DMS 273 treated with DMSO at 0.1 percent for 48 hours (cell line): ENCODE measurements at places on chromosomes 1 and 21.

GRCh38 chr1:42239041-42239440, 74.5 kb upstream of the GUCA2A start:
- DNase-seq: no peak

DNA sequence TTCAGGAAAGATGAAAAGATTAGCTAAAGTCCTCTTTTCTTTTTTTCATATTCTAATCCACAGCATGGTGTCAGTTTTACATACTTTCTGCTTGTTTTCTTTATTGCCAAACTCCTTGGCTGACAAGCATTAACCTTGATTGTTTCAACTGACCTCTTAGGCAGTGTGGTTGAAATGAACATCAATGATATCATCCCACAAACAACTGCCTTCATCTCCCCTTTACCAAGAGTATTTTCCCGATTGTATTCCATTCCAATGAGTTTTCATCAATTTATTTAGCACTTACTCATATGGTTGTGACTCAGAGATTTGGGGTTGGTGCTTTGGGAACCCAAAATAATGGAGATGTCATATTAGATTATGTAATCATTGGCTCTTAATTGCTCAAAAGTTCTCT, 71.8 kb downstream of the SPAG17 start:
- no peak for DNase-seq

GRCh38 chr1:203306089-203306964, 1.0 kb downstream of the BTG2 start:
- peak; percentile 71 for DNase-seq

DNA sequence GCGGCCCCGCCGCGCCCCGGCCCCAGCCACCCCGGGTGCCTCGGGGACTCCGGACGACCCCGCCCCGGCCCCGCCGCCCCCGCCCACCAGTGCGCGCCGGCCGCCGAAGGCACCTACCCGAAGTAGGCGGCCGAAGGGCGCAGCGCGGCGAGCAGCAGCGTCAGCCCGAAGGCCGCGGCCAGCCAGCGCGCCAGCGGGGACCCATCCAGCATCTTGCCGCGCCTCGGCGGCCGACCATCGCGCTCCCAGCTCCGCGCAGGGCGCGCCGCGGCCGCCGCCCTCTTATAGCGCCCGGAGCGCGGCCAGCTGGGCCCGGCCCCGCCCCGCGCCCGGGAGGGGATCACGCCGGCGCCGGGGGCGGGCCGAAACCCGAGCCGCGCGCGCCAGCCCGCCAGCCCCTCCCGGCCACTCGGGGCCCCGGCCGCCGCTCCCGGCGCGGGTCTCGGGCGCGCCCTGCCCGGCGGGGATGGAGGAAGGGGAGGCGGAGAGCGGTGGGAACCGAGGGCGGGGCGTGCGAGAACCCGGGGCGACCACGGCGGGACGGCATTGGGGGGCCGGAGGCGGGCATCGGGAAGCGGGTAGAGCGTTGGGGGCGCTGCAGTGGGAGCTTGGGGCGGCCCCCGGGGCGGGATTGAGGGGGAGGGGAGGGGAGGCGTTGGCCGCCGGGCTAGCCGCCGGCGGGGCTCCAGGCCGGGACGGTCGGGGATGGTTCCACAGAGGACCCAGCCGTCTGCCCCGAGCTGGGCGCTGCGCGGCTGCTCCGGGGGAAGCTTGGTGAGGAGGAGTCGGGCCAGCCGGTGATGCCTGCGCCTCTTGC, at the start of gene WNT9A:
WNT9A (minus strand) TSS at position 257 of the 817 bp plus-strand sequence; CDS start at position 212, 45 bp downstream.
- DNase-seq: peak; percentile 38

- no peak for DNase-seq
Observed at GRCh38 chr1:218292515-218292914, 7.4 kb downstream of the RRP15 start.

GRCh38 chr1:154557939-154558719, at the start of gene UBE2Q1:
Gene UBE2Q1 (minus strand): TSS chr1:154558662. CDS start chr1:154558553, 109 bp downstream.
- no peak for DNase-seq

DNA sequence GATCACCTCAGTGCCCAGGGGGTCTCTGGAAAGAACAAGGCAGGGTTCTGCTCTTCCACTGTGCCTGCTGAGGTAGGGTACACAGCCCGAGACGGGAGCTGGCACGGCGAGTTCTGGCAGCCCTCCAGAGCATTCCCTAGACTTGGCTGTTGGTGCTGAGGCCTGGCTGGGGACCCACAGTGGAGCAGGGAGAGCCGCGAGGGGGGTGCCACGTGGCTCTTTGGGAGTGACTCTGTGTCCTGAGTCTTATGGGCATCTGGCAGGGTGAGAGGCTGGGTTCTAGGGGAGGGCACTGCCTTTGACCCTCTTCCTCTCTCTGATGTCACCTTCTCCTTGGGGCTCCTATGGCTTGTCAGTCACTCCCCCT, 336.4 kb downstream of the CAMTA1 start:
- no peak for DNase-seq

- DNase-seq: no peak
Observed at GRCh38 chr1:164475834-164476233, 83.2 kb upstream of the PBX1 start.

- DNase-seq: no peak
Observed at GRCh38 chr1:224170343-224170742, 12.7 kb upstream of the DEGS1 start.

DNA sequence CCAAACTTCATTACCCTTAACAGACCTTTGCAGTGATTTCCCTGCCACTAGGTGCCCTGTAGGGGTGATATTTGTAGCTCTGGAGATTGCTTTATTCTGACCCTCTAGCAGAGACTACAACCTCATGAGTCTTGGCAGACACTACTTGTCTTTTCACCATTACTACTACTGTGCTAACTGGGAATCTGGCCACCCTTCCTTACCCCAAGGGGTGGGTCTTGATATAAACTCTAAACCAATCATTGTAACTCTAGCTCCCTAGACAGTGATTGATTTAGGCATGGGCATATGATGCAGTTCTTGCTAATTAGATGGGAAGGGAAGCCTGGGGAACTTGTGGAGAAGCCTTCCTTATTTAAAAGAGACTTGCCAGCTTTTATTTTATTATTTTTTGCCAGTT, 3.9 kb downstream of the KPNA6 start:
- no peak for DNase-seq

- peak; percentile 58 for DNase-seq
Observed at GRCh38 chr1:231934797-231935196, 308.2 kb downstream of the DISC1 start.

GRCh38 chr21:36134803-36135390, at the start of gene CBR3:
Gene CBR3 (plus strand): TSS chr21:36135079. CDS start chr21:36135193, 114 bp downstream.
- DNase-seq: no peak

- no peak for DNase-seq
Observed at GRCh38 chr21:33247599-33247998, 17.9 kb downstream of the IFNAR2 start.

DNA sequence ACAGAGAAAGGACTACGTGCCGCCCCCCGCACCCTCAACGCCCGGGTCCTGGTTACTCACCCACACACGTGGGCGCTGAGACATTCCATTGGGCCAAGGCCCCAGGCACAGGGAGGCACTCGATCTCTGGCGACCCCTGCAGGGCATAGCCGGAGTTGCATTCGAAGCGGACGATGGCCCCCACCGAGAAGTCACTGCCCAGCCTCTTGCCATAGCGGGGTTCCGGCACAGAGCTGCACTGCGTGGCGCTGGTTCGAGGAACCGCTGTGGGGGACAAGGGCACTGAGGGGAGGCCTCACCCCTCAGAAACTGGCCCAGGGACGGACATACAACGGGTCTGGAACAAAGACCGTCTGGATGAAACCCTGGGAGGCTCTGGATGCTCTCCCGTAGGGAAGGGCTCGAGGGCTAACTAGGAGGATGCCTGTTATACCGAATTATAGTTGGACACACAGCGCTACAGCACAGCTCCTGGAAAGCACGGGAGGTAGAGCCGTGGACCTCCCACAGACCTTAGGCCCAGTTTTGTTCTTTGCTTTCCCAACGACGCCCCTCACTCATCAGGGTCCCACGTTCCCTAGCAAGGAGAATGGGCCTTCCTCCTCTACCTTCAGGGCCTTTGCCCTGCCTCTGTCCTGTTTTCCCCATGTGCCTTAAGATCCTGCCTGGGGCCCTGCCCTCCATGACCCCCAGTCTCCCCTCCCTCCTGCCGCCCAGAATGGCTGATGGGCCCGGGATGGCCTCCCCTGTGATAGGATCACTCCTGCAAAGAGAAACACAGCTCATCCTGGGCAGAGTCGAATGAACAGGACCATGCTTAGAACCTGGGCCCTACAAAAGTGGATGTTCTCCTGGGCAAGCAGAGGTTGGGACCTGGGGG, 152.8 kb downstream of the ZSCAN20 start:
- DNase-seq: no peak

- no peak for DNase-seq
Observed at GRCh38 chr1:46820076-46820475, 21.2 kb downstream of the CYP4B1 start.

- DNase-seq: no peak
Observed at GRCh38 chr21:45997205-45997494, 15.6 kb downstream of the COL6A1 start.

DNA sequence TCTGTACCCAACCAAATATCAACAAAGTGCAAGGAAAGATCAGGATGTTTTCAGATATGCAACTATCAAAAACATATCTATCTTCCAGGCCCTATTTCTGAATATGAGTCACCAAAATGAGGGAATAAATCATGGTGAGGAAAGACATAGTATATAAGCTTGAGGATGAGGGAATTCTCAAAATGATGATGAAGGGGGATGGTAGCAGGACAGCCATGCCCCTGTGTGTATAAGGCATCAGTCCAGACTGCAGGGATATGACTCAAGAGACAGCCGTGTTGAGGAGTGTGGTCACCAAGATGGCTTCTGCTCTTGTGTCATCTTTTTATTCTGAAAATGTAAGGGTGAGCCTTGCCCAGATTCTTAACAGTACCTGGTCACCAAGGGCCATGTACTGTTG, 4.4 kb upstream of the WDR64 start:
- no peak for DNase-seq

- no peak for DNase-seq
Observed at GRCh38 chr1:10065344-10065685, 32.6 kb downstream of the UBE4B start.

DNA sequence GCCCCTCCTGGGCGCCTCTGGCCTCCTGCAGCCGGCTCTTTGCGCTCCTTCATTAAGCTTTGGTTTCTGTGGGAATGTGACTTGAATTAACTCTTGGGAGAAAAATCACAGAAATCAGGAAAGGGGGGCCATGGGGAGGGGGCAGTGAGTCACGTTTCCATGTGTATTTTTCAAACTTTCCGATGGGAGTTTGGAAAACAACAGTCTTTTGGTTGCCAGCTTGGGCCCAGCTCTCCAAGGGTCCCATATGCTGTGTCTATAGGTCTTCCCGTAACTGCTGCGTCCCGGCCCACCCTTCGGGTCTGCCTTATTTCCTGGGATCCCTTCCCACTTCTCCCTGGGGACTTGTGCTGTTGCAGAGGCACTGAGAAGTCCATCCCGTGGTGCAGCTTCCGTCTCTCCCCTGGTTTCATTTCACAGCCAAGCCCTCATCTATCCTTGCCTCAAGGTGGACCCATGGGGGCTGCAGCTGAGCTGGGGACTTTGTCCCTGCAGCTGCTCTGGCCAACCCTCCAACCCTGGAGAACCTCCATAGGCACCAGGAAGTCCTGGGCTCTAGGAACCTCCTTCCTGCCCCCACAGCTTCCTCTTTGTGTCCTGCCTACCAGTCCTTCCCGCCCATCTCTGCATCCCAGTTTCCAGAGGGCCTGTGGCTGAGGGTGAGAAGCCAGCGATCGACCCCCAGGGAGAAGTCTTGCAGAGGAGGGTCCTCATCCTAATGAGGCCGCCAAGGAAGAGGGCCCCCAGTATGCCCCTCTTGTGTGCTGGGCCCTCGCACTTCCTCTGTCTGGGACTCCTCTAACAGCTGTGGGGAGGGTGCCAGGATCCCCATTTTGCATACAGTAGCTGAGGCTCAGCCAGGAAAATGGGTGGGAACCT, 11.6 kb upstream of the LMNA start:
- no peak for DNase-seq

DNA sequence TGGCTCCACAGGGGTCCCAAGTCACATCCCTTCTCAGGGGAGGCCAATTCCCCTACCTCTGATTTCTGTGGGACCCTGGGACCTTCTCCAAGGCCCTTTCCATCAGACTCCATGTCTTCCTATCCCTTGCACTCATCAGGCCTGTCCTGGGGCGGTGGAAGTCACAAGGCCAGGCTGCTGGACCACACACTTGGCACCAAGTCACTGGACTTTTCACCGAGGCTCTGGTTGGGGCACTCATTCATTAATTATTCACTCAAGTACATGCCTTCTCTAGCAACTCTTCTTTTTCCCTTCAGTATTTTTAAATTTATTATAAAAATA, 11.2 kb upstream of the FOXO6 start:
- no peak for DNase-seq

DNA sequence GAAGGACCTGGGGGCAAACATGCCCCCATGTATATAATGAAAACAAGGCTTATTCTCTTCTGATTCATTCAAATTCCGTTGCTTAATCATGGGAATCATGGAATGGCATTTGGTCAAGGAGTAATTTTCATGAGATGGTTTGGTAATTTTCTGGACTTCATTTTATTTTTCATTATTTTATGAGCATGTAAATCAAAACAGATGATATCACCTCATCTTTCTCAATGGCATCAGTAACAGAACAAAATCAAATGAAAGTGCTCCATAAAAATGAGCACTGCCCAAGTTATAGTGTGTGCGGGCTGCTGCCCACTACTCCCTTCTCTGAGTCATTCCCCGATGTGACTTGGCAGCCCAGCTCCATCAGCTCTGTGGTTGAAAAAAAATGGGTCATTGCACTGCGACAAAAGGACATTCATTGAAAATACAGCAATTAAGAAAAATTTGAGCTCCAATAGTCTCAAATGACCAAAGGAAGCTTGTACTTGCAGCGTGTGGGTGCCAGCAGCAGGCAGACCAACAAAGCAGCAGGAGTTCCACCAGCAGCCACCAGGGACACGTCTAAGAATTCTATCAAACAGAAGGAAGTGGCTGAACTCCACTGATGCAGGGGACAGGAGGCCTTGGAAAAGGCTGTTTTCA, 84.3 kb upstream of the VAV3 start:
- no peak for DNase-seq

DNA sequence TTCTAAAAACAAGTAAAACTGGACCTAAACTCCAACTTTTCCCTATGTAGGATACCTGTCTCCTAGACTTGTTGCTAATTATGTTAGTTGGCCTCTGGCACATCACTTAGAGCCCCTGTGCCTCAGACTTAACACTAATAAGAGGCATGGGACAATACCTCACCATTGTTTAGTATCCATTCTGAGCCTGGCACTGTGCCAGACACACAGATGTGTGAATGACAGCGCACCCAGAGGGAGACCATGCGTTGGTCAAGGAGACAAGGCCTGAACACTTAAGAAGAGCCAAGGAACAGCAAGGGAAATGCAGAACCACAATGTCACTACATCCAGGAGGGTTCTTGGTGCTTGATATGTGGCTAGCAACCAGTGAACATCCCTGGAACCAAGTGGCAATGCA, 189.1 kb downstream of the FGGY start:
- no peak for DNase-seq

- no peak for DNase-seq
Observed at GRCh38 chr1:62509028-62509427, 72.2 kb downstream of the USP1 start.
